Activated naive CD4-positive, alpha-beta T cell treated with anti-CD3 and anti-CD28 coated beads, Interleukin-2, amount 50 U/mL, for 16 hours (primary cell): ENCODE measurements at places on chromosomes 11 and 22.

DNA sequence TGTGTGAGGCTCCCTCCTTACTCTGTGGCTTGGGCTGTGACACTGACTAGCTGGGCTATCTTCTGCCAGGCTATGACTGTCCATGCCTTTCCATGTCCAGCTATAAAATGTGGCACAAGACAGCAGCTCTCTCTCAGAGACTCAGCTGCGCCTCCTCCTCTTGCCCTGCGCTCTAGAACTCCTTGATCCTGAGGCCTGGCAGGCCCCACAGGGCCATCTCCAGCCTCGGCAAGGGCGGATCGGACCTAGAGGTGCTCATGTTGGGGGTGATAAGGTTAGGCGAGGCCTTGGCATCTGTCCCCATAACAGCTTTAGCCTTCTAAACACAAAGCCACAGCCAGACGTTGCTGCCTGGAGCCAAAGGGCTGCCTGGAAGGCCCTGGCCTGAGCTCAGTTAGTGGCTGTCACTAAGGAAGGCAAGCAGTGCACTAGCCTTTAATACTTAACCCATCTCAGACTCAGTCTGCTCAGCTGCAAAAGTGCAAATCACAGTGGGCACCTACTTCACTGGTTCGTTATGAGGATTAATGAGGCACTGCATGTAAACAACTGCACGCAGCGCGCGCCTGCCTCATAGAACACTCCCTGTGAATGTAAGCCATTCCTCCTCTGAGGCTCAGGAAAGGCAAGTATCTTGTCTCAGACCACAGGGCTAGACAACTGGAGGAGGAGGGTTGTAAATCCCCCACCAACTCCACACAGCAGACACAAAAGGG is 1.2 kb downstream of the GUCD1 start:
- no peak for DNase-seq

DNA sequence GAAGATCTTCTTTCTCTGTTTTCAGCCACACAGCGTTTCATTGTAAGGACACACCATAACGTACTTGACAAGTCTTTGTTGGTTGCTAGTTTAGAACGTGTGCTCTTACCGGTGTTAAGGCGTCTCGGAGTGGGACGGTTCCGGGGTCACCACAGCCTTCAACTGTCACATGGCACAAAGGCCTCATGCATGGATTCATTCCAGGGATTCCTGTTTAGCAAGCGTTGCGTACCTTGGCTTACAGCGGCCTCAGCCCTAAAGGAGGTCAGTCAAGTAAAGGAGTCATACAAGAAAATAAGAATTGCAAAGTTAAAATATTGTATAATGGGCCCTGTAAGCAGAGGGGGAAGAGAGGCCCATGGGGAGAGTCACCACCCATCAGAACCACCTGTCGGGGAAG is 2.2 kb upstream of the SCGB1A1 start:
- no peak for DNase-seq

GRCh38 chr22:29936186-29936585 is 53.2 kb downstream of the MTMR3 start:
- DNase-seq: no peak

GRCh38 chr11:13318498-13319295 is 41.1 kb downstream of the BMAL1 start:
- no peak for DNase-seq

DNA sequence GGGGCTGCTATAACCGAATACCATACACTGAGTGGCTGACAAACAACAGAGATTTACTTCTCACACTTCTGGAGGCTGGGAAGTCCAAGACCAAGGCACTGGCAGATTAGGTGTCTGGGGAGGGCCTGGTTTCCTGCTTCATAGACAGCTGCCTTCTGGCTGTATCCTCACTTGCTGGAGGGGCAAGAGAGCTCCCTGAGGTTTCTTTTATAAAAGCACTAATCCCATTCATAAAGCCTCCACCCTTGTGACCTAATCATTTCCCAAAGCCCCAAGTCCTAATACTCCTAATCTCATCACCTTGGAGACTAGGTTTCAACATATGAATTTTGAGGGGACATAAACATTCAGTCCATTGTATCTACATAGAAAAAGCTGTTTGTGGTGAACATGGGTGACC is 131.8 kb downstream of the KIRREL3 start:
- no peak for DNase-seq

DNA sequence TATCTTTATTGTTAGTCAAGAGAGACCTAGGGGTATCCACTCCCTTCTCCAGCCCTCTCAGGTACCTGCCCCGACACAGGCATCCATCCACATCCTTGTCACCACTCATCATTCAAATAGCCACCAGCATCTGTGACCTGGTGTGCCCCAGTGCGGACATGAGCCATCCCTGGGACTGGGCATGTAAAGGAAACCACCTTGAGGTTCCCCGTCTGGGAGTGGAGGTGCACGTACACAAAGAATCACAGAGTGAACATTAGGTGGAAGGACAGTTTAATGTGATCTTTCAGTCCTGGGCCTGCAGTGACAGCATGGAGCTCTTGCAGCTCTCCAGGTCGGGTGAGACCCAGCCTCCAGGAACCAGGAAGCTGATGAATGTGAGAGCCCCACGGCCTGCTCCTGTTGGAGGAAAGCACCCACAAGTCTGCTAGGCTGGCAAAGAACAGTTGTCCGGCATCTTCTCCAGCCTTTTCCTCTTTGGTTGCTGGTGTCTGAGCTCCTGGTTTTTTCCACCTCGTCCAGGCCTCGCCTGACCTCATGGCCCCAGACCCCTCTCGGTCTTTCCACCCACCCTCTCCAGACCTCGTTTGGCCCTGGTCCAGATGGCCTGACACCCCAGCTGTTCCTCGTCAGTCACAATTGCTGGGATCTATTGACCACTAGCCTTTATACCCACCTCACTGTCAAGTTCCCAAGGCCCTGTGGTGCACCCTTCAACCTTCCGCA is 16.5 kb downstream of the PSMD13 start:
- no peak for DNase-seq

- DNase-seq: no peak
These were observed 20.3 kb upstream of the SLN start for GRCh38 chr11:107731941-107732688.

DNA sequence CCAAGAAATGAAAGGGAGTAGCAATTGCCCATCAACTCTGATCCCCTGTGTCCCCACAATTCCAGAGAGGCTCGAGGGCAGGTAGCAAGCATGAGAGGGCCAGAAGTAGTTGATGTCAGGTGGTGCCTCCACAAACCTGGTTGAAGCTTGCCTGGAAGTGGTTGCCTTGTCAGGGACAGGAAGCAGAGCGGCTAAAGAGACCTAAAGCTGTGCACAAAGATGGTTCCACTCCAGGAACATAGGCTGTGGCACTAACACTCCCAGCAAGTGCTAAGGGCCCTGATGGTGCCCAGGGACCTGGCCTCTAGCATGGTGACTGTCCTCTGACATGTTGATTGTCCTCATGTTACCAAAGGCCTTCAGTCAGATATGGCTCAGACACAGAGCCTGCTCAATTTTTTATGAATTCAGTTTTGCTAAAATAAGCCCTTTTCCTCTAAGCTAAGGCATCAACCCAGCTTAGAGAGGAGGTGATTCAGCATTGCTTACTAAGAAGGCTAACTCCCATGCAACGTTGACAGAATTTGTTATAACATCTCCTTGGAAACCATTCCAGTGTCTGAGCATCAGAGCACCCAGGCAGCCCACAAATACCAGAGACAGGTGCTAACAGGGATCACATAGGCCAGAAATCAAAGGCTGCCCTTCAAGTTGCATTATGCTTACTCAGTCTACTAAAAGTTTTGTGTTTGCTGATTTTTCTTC is 196.3 kb upstream of the ARHGAP20 start:
- no peak for DNase-seq

- DNase-seq: no peak
These were observed 115.4 kb downstream of the BRD1 start for GRCh38 chr22:49712195-49712791.

DNA sequence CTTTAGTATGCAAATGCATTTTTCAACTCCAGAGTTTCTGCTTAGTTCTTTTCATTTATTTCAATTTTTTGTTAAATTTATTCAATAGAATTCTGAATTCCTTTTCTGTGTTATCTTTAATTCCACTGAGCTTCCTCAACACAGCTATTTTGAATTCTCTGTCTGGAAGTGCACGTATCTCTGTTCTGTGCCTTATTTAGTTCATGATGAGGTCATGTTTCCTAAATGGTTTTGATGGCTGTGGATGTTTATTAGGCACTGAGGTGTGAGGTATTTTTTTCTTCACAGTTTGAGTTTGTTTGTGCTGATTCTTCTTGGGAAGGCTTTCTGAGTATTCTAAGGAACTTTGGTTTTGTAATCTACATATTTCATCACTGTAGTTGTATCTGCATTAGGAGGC is 2042.8 kb upstream of the RAG2 start:
- DNase-seq: no peak

DNA sequence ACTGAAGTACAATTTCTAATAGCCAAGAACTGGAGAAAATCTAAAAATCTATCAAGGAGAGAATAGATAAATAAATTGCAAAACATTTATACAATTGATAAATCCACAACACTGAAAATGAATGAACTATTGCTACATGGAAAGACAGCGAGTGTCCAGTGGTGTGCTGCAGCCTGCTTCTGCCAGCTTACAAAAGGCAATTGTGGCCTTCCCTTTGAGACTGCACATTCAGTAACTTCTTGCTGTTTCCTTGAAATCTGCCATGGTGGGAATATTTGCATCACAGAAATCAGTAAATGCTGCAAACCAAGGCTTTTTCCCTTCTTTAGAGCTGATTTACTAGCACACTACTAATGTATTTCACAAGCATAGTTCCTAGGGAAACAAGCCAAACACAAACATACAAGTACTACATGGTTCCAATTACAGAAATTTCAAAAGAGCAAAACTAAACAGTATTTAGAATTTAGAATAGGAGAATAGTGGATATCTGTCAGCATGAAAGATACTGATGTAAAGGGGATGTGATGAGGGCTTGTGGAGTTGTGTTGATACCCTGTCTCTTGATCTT is 76.9 kb upstream of the TRIM77 start:
- DNase-seq: no peak

DNA sequence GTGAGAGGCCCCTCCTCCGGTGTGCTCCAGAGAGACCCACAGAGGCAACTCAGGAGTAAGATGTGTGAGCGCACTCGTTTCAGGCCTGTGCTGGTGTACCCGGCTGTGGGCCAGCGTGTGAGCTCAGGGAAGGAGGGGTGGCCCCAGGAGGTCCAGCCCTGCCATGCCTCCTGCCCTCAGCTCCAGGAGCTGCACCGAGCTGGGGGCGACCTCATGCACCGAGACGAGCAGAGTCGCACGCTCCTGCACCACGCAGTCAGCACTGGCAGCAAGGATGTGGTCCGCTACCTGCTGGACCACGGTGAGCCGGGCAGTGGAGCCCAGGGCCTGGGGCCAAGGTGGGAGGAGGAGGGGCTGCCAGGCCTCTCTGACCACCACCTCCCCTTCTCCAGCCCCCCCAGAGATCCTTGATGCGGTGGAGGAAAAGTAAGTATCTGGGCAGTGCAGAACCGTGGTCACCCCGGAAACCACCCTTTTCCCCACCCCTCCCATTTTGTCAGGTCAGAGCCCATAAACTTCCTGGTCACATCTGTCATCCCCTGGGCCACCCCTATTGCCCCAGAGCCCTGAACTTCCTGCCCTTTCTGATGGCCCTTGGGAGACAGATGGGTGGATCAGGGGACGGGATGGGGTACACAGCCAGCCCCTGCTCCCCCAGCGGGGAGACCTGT is 2.5 kb upstream of the MDK start:
- no peak for DNase-seq

DNA sequence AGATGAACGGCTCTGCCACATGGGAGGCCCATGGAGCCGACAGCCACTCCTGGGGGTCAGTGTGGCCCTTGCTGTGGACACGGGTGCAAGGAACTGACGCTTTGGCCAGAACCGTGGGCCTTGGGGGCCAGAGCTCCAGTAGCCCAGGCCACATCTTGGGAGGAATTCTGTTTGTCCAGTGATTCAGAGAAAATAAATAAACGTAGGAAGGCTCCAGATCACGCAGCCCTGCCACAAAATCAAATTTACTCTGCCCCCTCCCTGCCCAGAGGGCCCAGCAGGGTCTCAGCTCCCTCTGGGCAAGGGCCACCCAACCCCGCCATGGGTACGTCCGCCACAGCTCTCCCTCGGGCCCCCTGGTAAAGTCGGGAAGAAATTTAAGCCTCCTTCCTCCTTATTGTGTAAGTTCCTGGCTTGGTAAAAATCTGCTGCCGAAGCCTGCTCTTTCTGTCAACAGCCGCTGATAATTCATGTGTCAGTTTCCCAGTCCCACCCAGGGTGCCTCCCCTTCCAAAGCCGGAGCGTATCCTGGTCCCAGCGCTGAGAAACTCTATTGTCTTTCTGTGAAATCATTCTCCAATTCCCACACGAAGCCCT is 6.9 kb upstream of the MUC5AC start:
- DNase-seq: no peak

- DNase-seq: no peak
These were observed 4.4 kb upstream of the FBXO3 start for GRCh38 chr11:33778675-33779074.

DNA sequence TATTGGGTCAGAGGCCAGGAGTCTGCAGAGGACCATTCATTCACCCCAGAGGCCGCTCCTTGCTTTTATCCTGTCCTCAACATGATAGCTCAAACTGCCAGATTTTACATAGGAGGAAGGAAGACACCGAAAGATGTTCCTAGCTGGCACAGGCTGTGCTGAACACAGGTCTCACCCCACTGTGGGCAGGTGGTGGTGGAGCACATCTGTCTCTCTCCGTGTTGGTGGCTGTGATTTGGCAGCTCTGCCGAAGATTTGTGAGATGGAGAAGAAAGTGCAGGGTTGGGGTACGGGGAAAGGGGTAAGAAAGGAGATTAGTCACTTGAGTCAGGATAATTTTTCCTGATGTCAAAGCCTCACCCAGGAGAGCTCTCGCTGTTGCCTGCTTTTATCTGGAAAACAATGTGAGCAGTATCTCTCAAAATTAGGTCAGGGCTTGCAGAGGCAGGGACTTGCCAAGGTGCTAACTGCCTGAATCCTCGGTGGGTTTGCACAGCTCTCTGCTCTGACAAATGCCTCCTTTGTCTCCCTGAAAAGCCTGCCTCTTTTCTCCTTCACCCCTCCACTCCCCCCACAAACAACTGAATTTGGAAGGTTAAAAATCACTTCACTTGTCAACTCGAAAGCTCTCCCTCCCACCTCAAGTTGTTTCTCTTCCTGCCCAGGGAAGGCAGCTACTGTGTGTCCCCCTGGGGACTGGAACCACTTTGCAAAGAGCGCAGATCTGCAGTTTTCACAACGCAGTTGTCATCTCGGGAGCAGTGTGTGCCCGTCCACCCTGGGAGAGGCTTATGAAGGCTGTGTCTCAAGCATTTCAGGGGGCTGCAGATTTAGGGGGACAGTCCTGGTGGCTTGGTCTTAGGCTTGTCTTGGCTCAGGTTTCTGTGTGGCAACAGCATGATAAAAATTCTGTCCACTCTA is 299.7 kb downstream of the ST3GAL4 start:
- DNase-seq: no peak

GRCh38 chr11:130141561-130142341 is 17.8 kb upstream of the ST14 start:
- no peak for DNase-seq
